ENCODE measurements at places on chromosomes 1 and 21.

DNA sequence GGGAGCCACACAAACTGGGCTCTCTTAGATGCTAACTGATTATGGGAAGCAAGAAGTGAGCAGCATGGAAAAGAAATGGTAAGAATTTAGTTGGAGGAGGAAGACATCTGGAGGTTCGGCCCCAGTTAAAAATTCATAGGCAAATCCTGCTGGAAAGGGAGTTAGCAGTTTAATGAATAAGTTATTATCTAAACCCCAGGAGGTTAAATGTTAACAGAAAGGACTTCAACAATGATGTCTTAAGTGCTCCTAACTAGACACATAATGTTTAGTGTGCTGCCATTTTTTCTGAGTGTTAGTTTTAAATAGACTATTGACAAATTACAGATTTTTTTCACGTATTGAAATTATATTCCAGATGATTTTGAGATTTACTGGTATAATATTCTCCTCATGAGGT, 1265.3 kb upstream of the ADGRL2 start:
- no peak for DNase-seq

DNA sequence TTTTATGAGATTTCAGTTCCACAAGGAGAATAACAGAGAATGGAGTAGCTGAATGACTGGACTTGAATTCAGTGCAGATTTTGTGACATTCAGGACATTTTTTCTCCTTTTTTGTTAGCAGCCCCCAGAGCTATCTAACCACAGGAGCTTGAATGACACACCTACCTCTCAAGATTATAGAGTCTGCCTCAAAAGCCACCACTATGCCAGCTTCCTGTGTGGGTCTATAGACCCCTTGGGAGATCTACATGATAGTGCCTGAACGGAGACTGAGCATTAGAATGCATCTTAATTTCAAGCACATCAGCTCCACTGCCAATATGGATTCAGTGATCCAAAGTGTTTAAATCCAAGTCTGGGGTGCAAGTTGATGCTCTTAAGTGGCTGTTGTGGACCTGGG, 74.4 kb upstream of the ZNF648 start:
- no peak for DNase-seq

- DNase-seq, result no peak
These were observed 26.5 kb upstream of the TRIM45 start for GRCh38 chr1:117147856-117148588.

- DNase-seq, result no peak
These were observed 371.9 kb upstream of the ESRRG start for GRCh38 chr1:217095050-217095622.

- DNase-seq, result no peak
These were observed 474.5 kb downstream of the DSCAM start for GRCh38 chr21:40372506-40372905.

Data from SW 1271 (cell line).